ENCODE measurements at places on chromosomes 1 and 21.

GRCh38 chr1:52582116-52582696 lies 20.0 kb upstream of the GPX7 start:
- no peak for DNase-seq

DNA sequence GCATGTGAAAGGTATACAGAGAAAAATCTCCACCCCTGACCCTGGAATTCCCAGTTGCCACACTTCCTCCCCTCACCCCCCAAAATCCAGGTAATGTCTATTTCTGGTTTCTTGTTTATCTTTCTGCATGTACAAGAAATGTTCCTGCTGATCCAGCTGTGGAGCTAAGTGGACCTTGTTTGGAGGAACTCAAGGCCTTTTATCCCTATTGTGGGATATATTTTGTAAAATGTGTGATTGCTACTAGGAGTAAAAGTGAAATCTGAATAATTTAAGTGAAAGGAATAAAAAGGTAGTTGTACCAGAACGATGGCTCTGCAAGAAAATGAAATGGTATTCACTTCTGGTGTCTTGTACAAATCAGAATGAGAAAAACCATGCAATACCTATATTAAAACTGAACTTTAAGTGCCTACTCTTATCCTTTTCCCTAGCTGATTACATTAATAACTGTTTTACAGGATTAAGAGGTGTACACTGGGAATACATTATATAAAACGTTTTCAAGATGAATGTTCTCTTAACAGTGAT lies 3.0 kb downstream of the SPEN start:
- no peak for DNase-seq

- DNase-seq: no peak
Measured at GRCh38 chr1:175889848-175890247, 146.5 kb upstream of the TNR start.

DNA sequence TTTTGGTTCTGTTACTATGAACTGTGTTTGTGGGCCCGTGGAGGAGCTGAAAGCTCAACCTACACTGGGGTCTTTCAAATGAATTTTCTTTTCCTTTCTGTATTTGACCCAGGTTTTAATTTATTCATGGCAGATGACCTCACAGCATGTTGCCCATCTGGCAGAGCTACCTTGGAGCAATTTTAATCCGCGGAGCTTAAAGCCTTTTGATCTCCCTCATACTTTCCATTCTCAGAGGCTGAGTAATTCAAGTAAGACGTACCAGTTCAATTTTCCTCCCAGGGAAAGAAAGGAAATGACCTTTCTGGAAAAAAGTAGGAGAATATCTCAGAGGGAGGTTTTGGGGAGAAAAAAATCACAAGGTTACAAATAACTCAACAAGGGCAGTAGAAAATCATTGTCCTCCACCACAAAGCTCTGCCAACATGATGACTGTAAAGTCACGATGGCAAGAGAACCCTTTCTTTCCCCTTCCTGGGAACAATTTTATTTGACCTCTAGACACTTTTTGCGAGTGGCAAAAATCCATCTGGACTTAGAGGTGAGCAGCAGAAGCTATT lies 21.6 kb upstream of the PCP4 start:
- no peak for DNase-seq

All from T-helper 2 cell treated with Interferon-gamma antibody and Interleukin-4, amounts not matched to agents 5 μg/mL and 100 μg/mL, for 36 hours (primary cell).